ENCODE measurements at places on chromosomes 3 and 15.

GRCh38 chr3:157023226-157023625 lies 136.7 kb downstream of the CCNL1 start:
- no peak for DNase-seq

DNA sequence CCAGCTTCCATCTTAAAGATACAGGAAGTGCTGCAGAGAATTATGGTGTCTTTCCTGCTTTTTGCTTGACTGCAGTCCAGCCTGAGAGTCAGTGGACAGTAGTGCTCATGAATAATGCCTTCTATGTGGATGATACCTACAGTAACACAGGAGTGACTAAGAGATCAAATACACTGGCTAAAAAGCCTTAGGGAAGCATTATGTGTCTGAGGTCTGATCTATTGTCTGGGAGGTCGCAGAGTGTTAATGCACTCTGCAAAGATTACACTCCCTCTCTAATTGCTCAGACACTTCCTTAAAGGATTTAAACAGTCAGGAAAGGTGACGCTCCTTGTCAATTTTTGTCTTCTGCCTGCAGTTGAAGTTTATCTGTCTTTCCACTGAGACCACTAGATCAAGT lies 183.6 kb downstream of the MCTP2 start:
- no peak for DNase-seq

DNA sequence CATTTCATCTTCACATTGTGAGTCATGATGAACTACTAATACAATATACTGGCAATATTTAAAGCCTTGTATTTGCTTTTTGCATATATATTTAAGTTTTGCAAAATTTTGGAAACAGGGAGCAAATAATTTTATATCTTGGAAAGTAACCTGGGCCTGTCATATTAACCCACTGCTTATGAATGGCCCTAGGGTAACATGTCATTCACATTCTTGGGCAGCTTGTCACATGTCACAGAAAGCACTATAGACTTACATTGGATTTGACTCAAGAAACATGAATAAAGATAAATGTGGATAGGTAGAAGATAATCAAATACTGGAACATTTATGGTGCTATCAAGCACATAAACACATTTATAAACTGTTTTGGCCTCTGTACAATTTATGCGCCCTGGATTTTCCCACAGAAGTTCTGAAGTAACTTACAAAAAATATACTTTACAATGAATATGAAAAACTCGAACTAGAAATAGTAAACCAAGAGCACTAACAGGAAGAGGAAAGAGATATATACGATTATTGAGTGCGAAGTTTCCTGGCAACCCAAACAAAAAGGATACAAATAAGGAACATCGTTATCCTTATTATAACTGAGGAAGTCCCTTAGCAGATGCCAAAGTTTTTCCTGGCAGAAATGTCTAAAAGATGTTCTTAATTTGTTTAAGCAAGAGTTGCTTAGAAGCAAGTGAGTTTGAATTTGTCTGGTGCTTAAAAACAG lies 257.2 kb downstream of the RBMS3 start:
- DNase-seq, result no peak

DNA sequence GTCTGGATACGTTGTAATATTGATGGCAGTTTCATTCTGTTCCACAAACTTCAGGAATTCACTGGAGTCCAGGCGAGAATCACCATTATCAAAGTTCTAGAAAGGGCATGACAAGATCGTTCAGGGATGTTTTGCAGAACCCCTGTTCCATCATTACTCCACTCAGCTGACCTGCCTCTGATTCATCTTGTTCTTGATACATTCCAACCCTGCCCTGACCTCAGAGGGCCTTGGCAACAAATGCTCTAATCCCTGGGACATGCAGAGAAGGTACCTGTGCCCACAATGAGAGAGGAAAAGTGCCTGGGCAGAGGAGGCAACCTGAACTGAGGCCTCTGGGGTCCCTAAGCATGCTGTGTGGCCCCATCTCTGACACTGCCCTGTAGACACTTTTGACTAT lies 45.9 kb downstream of the FSTL1 start:
- DNase-seq, result no peak

DNA sequence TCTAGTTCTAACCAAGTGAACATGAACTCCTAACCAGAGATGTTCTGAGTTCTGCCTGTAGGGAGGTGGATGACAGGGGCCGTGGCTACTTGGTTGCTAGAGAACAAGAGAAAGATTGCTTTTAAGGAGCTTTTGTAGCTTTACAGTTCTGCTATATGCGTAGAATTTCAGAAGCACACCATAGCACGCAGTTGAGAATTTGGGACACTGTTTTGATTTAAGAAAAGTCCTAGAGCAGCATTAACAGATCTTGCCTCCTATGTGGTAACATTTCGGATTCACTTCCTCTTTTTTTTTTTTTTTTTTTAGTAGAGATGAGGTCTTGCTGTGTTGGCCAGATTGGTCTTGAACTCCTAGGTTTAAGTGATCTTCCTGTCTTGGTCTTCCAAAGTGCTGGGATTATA lies 181.7 kb downstream of the TCF12 start:
- no peak for DNase-seq

DNA sequence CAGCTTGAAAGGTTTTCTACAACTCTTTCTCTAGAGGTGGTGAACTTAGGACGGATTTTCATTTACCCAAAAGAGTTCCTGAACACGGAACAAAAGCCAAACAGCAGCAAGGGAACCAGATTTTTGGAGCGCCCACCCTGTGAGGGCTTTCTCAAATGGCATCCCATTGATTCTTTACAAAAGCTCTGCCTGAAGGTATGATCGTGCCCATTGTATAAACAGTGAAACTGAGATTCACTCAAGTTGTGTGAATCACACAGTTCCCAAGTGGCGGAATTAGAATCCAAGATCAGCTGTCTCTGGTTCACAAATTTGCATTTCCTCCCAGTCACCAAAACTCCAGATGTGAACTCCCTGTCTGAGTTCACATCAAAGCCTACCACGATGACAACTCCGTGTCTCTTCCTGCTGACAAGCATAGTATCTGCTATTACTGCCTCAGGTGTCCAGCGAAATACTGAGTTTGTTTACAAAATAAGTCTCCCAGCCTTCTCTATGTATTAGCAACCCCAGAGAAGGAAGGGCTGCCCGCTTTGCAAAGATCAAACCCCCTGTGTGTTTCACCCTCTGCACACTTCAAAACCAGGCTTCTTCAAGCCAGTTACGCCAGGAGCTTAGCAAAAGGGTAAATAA lies 235.9 kb upstream of the ST8SIA2 start:
- no peak for DNase-seq

DNA sequence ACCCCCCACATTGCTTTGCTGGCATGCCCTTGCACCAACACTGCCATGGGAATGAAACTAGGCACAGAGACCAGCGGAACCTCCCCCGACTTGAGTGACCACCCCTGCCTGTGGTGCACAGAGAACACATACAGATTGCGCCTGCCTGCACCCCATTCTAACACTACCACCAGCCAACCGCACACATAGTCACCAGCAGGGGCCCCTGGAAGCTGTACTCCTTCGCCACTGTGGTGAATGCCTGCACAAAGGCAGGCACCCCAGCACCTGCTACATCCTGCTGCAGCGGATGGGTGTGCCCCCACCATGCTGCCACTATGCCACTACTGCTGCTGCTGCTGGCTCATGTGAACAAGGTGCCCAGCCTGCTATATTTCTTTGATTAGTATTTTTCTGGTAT lies 27.4 kb upstream of the DNAAF4 start:
- DNase-seq, result no peak

DNA sequence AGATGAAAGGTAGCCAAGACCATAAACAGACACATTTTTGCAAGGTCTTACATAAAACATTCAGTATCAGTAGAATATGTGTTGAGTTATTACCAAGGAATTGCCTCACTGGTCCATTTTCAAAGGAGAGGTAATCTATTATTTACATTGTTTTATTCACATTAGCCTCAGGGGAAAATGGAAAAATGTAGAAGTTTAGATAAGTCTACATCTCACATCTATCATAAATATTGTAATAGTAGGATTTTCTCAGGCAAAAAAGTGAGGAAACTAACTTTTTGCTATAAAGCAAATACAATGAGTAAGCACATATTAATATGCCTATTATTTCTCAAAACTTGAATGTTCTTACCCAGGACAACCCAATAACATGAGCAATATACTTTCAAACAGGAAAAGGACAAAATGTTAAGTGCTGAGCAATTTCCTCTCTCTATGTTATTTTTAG lies 184.6 kb upstream of the AGTR1 start:
- DNase-seq, result no peak

- DNase-seq, result no peak
These were observed 81.8 kb downstream of the LRIG1 start for GRCh38 chr3:66419036-66419435.

DNA sequence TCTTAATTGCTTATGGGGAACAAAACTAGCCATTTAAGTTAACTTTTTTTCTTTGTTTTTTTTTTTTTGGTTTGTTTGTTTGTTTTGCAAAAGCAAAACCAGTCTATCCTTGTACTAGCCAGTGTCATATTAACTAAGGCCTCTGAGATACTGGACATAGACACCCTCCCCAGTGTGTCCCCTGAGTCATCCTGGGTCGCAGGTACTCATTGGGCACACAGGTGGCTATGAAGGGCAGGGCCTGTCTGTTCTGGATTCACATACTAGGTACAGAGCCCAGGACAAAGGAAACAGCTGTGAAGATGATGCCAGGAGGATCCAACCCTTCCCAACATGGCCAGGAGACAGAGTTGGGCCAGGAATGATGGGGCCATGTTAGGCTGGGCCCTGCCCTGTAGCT lies 318.1 kb downstream of the THSD4 start:
- no peak for DNase-seq

- DNase-seq, result no peak
These were observed 70.5 kb upstream of the FOXB1 start for GRCh38 chr15:59933607-59934006.
